DMS79 (cell line): ENCODE measurements at places on chromosomes 2 and 18.

GRCh38 chr2:165886487-165887146 lies 67.0 kb downstream of the TTC21B start:
- no peak for DNase-seq

- no peak for DNase-seq
Measured at GRCh38 chr2:195683174-195683573, 26.1 kb downstream of the SLC39A10 start.

GRCh38 chr2:226031647-226032501 lies 632.4 kb downstream of the NYAP2 start:
- no peak for DNase-seq

- DNase-seq: no peak
Measured at GRCh38 chr2:76668279-76668678, 853.9 kb downstream of the LRRTM4 start.

DNA sequence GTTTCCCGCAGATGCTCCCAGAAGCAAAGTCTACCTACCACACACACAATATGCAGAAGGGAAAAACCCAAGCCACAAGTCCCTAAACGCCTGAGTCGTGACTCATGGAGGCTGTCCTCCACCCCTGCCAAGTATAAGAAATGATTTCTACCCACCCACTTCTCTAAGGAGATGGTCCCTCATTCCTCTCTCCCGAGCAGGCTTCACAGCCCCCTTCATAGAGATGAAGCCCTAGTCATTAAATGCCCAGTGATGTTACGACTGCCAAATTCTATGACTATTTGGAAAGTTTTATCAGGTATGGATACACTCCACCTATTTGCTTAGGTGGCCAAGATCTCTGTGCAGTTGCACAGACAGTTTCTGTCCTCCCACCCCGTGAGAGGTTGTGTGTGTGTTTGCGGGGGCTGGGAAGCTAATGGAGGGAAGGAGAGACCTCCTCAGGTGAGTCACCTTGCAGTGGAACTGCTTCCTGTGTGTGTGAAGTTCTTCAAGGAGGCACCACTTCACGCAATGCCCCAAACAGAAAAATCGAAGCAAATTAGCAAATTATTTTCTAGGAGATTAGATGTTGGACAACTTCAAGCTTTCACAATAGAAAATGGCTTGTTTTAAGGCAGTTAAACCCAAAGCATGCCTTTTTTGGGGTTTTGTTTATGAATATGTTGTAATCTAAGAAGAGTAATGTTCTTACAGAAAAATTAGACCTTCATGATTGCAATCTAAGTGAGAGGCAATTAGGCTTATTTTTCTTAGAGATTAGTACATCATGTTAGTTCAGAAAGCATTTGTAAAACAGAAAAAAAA lies 175.2 kb downstream of the TGIF1 start:
- no peak for DNase-seq
